ENCODE measurements at places on chromosomes 12 and 14. TPM values are rescaled to one million over a fixed set of nuclear protein-coding genes. Genes with fewer than 3 reads are reported as not detected.

Gene IGF1
- 11.7 TPM for total RNA-seq

Gene CMKLR1
- 0.14 TPM for total RNA-seq

Gene GPR84
- total RNA-seq, result not detected

Gene ABCD2
- 0.09 TPM for total RNA-seq

Gene CLEC7A
- 0.14 TPM for total RNA-seq

Gene SLC25A47
- not detected for total RNA-seq

Gene ARHGEF40
- 16.4 TPM for total RNA-seq

Gene FIGNL2
- under 0.01 TPM for total RNA-seq

Gene CD69
- not detected for total RNA-seq

Gene FSCB
- not detected for total RNA-seq

Gene GUCY2C
- not detected for total RNA-seq

Gene STYK1
- 0.14 TPM for total RNA-seq

Gene MRPL42
- total RNA-seq, result 57.5 TPM

Gene BDKRB2
- 38.6 TPM for total RNA-seq

Gene CLEC2A
- total RNA-seq, result not detected

Gene C3AR1
- 0.18 TPM for total RNA-seq

Gene ADAM21
- total RNA-seq, result 0.55 TPM

Gene PRH2
- 0.18 TPM for total RNA-seq

Gene OTX2
- not detected for total RNA-seq

Gene MANSC1
- total RNA-seq, result 0.92 TPM

Gene EID3
- total RNA-seq, result 7.1 TPM

Gene UNC79
- 0.18 TPM for total RNA-seq

Gene ARMH4
- total RNA-seq, result 4.0 TPM

Gene BDKRB1
- 33.1 TPM for total RNA-seq

Gene KANSL2
- total RNA-seq, result 33.1 TPM

Gene MMAB
- 55.6 TPM for total RNA-seq

Gene FRMD6
- 340 TPM for total RNA-seq

Gene MED13L
- 58.5 TPM for total RNA-seq

Gene MIPOL1
- 8.0 TPM for total RNA-seq

Gene ZNF891
- 0.92 TPM for total RNA-seq

Gene SPIC
- total RNA-seq, result not detected

Gene SMIM41
- 9.8 TPM for total RNA-seq

Gene STAC3
- total RNA-seq, result 0.14 TPM

Gene CCDC197
- not detected for total RNA-seq

Gene SLCO1B3
- not detected for total RNA-seq
